Heart right ventricle (tissue), 16 donors: ENCODE measurements at places on chromosomes 4 and X. TPM values are rescaled to one million over a fixed set of nuclear protein-coding genes. Genes with fewer than 3 reads are reported as not detected.

- no peak for DNase-seq
These were observed 8.7 kb downstream of the GCNA start for GRCh38 chrX:71586929-71587328.

Gene CT45A5
- not detected for polyA plus RNA-seq

- no peak for DNase-seq
These were observed 54.5 kb downstream of the LDB2 start for GRCh38 chr4:16843831-16844508.

GRCh38 chrX:15988661-15989603 is 134.3 kb upstream of the AP1S2 start:
- no peak for DNase-seq

Gene TCEAL6
- polyA plus RNA-seq = not detected

DNA sequence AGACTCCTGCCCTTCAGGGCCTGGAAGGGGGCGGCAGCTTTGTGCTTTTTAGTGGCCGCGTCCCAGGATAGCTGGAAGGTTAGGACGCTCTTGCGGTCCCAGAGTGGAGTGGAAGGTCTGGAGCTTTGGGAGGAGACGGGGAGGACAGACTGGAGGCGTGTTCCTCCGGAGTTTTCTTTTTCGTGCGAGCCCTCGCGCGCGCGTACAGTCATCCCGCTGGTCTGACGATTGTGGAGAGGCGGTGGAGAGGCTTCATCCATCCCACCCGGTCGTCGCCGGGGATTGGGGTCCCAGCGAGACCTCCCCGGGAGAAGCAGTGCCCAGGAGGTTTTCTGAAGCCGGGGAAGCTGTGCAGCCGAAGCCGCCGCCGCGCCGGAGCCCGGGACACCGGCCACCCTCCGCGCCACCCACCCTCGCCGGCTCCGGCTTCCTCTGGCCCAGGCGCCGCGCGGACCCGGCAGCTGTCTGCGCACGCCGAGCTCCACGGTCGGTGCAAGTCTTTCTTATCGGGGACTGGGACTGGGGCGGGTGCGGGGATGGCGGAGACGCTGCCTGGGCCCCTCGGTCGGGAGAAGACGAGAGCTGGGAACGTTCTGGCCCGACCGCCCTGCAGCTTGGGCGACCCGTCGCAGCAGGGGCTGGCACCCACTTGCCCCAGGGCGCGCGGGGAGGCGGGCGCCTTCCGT is at the start of gene EDNRA:
Gene EDNRA, plus strand, starts transcription at position 207 of the 686 bp plus-strand sequence. CDS start 4,585 bp downstream, outside the sequence.
- peak; percentile 39 for DNase-seq

DNA sequence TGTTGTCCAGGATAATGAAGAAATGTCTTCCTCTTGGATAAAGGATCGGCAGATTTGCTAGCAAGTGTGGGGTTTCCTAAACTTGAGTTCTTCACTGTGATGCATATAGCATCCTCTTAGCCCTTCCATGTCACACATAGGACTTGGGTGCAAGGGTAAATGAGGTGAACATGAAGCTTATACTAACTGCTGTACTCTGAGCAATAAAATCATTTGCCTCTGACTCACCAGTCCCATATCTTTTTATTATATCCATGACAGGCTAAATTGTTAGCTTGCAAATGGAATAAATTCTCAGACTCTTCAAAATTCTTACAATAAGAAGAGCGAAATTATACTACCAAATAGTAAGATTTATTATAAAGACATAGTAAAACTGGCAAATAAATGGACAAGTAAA is 14.7 kb upstream of the TBC1D1 start:
- no peak for DNase-seq

DNA sequence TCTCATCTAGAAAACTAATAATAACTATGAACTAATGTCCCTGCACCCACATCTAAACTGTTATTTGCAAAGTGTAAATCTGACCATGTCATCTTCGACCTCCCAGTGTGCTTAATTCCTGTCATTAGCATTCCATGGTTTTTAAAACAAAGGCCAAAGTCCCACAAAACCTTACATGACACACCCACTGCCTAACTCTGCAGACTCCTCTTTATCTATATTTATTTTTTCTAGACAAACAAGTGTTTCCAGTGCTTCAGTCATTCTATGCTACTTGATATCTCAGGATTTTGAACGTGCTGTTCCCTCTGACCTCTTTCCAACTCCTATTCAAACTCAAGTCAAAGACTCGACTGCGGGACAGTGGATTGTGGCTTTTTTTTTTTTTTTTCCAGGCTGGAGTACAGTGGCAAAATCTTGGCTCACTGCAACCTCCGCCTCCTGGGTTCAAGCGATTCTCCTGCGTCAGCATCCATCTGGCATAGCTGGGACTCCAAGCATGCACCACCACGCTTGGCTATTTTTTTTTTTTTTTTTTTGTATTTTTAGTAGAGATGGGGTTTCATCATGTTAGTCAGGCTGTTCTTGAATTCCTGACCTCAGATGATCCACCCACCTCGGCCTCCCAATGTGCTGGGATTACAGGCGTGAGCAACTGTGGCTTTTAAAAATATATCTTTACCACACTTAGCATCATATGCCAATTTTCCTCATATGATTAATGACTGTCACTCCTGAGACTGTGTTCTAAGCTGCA is 1511.0 kb downstream of the ARAP2 start:
- no peak for DNase-seq

- DNase-seq = no peak
These were observed 17.5 kb upstream of the TBC1D1 start for GRCh38 chr4:37873386-37873785.

Gene AMBN
- polyA plus RNA-seq = not detected

Gene PRDM8
- polyA plus RNA-seq = 0.88 TPM

DNA sequence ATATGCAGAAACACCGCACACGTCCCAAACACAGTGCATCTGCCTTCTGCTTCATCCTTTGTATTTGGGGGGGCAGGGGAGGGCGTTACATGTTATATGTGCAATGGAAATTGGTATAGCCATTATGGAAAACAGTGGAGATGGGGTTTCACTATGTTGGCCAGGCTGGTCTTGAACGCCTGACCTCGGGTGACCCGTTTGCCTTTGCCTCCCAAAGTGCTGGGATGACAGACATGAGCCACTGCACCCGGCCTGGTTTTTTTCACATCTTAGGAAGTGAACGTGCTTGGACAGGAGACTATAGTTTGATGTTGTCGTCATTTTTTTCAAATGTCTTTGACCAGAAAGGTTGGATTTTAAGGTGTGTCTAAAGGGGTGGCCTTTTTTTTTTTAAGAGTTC is 88.6 kb downstream of the DHRSX start:
- DNase-seq = no peak

Gene PLXNB3
- polyA plus RNA-seq = 8.1 TPM

Gene ATP6AP1
- polyA plus RNA-seq = 26.0 TPM

DNA sequence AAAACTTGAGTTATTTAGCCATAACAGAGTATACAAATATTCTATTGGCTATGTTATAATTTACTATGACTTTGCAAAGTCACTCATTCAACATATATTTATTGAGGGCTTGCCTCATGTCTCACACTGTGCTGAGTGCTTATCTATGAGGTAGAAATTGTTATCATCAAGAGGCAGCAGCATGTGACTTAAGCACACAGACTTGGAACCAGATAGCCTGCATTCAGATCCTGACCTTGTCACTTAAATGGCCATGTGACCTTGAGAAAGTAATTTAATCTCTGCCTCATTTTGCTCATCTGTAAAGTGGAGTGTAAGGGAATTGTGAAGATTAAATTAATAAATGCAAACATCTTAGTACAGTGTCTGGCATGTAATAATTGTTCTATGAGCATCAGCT is 10.1 kb upstream of the EXOSC9 start:
- no peak for DNase-seq

- DNase-seq = no peak
These were observed 134.6 kb downstream of the KDM6A start for GRCh38 chrX:45007598-45007997.

Gene OPRPN
- polyA plus RNA-seq = not detected

Gene MAGEC1
- polyA plus RNA-seq = not detected

Gene GPR50
- not detected for polyA plus RNA-seq
